ENCODE measurements at places on chromosomes 3 and 15.

DNA sequence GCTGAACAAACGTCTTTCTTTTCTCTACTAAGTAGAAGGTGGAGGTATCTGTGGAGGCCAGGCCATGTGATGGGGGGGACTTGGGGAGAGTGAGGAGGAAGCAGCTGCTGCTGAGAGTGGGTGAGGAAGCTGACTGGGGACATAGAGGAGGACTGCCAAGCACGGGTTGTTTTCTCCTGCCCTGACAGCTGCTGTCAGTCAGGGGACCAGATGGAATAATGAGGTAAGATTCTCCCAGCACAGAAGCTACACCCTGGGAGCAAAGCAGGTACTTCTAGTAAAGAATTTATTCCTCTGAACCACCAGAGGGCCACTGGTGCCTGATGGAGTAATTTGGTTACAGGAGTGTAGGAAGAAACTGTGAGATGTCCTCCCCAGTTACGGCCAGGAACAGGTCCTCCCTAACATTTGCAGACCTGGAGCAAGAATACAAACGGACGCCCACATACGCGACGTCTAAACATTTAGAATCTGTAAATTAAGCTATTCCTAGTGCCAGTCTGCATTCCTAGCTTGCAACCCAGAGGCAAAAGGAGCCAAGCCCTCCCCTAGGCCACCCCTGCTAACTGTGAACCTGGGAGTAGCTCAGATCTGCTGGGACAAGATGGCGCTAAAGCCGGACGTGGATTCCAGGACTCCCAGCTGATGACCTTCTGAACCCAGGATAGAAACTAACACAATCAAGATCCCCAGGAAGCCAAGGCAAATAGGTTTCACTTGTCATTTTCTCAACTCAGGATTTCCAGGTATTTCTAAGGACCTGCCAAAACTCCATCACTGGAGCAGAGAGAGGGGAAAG lies 14.8 kb downstream of the CRYGS start:
- peak; percentile 25 for DNase-seq

- DNase-seq, result no peak
Observed at GRCh38 chr3:23325466-23326065, 122.4 kb downstream of the UBE2E2 start.

GRCh38 chr15:70083418-70083817 lies 14.3 kb downstream of the TLE3 start:
- DNase-seq, result no peak

DNA sequence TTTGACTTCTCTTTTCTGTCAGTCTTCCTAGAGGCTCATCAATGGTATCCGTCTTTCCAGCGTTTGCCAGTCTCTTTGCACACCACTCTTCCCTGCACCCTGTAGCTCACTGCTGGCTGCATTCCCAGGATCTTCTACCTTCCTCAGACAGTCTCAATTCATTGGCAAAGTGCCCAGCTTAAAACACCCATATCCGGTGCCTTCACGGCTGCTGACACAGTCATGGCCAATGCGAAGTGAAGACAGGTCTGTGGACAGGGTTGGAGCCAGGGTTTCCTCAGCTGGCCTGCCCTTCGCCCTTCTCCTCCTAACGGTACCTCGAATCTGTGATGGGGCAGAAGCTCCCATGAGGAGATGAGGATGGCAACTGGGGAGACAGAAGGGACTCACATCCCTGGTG lies 36.1 kb downstream of the PTH1R start:
- DNase-seq, result no peak

DNA sequence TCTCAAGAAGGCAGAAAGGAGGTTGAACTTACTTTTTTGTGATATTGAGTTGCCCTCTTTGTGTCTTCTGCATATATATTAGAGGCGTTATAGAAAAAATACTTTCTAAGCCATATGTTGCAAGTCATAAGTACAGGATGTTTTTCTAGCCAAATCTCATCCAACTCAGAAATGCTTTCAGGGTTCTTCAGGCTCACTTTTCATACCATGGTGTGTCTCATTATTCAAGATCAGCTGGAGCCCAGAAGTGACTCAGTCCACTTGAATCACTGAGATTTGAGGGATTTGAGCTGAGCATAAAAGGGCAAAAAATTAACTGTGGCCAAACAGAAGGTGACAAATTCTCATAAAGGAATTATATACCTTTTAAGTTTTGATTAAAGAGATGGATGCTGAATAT lies 157.3 kb downstream of the WNT5A start:
- DNase-seq, result no peak

DNA sequence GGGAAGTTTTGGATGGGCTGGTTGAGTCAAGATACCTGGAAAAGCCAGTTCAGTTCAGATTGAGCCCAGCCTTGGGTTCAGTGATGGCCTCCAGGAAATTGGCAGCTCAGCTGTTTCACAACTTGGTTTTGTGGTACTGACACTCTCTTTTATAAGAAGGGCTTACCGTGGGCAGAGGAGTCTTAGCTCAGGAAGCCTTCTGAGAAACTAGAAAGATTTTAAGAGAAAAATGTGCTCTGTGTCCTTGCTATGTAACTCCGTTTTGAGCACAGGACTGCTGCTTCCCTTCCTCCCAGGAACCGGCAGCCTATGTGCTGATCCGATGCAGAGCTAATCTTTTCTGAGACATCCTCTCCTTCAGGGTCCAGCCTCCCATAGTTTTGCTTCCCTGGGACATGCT lies 46.6 kb upstream of the RASGRP1 start:
- DNase-seq, result no peak

GRCh38 chr3:196202516-196202970 lies 8.7 kb downstream of the ZDHHC19 start:
- DNase-seq, result no peak

DNA sequence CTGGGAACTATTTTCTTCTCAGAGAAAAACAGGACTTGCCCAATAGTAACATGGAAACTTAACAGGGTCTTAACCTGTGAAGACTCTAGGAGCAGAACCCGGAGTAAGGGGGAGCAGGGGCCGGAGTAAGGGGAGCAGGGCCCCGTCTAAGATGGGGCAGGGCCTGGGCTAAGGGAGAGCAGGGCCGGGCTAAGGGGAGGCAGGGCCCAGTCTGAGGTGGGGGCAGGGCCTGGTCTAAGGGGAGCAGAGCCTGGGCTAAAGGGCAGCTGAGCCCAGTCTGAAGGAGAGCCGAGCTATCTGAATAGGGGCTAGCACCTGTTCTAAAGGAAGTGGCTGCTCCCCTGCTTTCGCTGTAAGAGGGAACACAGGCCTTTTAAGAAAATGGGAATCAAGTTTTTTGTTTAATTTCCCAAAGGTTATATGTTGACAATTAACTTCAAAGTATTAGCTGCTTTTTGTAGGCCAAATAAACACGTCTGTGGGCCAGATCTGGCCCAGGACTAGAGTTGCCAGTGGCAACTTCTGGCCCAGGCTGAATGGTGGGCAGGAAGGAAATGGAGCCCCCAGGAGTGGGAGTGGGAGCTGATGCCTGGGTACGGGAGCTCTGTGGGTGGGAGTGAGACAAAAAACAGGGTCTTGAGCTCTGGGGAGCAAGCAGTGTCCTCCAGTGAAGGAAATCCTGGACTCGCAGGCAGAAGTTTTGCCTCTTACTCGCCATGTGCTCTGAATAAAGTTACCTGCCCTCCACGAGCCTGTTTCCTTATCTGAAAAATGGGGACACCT lies 32.5 kb downstream of the CSPG4 start:
- DNase-seq, result no peak

DNA sequence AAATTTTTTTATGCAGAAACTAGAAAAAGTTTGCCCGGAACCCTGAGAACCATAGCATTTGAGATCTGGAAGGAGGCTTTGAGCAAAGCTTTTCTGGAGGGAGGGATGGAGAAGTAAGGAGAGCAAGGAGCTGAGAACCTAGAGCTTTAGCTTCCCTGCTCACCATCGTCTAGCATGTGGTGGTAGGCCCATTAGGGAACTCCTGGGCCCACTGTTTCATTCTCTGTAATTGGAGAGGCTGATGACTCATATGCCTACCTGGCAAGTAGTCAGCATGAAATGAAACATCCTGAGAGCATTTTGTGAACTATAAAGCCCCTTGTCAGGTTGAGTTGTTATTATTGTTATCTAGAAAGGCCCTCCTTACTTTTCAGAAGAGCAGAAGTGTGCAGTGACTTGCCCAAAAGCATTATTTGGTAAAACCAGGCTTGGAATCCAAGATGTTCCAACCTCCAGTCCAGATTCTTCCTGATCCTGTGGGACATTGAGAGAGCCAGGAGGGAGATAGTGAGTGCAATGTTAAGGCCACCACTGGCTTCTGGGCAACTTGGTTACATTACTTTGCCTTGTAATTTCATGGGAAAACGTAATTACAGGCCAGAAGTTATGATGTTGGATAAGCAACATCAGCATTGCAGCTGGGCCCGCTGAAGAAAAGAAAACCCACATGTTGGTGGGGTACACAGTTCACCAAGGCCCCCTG lies 104.5 kb upstream of the BFSP2 start:
- DNase-seq, result no peak

DNA sequence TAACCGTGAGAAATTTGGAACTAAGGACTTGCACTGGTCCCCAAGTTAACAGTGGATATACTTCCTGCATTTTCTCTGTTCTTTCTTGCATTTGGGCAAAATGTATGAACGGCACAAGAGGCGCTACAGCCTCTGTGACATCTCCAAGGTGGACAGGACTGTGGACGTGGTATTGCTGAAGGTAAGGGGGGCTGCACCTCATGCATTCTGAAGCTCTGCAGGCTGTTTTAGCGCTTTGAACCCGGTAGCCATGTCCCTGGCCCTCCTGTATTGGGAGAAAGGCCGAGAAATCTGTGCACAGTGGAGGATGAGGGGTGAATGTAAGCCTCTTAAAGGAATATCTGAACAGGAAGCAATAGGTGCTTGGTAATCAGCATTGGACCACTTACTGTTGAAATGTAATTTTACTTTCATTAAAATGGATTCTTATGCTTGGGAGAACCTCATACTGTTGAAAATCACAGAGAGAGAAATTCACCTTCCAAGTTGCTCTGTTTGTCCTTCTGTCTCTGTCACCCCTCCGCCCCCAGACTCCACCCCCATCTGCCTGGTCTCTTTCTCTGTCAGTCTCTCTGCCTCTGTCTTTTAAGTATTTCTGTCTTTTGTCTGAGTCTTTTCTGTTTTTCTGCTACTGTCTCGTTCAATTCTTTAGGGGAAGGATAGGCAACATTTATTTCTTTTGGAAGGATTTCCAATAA lies 174.6 kb downstream of the KLHL25 start:
- no peak for DNase-seq

GRCh38 chr3:187212705-187213104 lies 15.4 kb downstream of the RTP1 start:
- no peak for DNase-seq

DNA sequence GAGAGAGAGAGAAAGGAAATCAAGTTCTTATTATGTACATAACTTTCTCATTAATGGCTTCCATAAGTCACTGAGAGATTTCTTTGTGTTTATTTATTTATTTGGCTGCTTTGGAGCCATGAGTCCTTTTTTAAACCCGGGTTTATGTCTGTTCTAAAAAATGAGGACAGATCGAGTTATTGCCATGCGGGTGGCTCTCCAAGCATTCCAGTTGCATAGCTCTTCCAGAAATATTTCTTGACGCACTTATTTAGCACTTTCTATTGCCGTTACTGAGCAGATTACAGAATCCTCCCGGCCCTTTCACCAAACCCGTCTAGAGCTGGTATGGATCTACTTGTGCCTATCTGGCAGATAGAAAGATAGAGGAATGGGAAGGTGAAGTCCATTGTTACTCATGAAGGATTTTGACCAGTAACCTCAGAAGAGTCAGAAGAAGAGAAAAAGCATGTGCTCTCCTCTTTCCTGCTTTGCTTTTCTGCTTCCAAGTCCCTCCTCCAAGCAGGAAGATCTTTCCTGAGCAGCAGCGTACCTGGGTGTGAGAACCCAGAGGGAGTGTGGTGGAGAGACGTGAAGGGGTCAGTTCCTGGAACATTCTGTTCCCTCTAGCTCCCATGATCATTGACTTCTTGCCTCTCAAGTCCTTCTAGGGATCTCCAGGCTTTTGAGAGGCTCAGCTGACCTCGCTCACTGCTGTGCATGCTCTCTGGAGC lies 112.8 kb downstream of the LPP start:
- no peak for DNase-seq

DNA sequence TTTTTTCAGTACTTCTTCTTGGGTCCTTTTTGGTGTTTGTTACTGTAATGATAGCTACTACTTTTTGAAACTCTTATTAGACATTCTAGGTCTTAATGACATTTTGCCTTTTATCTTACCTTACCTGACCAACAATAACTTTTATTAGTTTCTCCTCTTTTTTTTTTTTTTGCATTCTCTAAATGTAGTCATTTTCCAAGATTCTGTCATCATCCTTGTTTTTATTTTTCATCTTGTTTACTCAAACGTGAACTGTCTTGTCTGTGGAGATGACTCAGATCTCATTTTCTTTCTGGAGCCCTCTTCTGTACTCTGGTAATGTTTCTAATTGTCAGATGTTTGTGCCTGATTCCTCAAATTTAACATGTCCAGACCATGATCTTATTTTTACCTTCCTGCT lies 2.9 kb downstream of the ABHD5 start:
- DNase-seq, result no peak

- DNase-seq, result no peak
Observed at GRCh38 chr3:156050918-156051317, 69.5 kb upstream of the KCNAB1 start.

DNA sequence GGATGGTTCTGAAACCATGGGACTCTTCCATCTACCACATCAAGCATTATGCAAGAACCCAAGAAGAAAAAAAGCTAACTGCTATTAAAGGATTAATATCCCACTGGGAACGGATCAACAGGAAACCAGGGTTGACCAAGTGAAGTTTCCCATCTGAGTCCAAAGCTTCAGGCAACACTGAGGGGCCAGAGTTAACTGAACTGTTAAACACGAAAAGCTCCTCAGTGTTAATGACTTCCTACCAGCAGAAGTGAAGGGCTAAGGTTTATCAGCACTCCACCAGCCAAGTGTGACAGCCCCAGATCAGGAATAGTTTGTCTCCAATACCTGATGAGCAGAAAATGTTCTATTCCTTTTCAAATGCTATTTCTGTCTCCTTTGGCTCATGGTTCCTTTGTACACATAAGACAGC lies 36.7 kb downstream of the PTPN9 start:
- DNase-seq, result no peak

DNA sequence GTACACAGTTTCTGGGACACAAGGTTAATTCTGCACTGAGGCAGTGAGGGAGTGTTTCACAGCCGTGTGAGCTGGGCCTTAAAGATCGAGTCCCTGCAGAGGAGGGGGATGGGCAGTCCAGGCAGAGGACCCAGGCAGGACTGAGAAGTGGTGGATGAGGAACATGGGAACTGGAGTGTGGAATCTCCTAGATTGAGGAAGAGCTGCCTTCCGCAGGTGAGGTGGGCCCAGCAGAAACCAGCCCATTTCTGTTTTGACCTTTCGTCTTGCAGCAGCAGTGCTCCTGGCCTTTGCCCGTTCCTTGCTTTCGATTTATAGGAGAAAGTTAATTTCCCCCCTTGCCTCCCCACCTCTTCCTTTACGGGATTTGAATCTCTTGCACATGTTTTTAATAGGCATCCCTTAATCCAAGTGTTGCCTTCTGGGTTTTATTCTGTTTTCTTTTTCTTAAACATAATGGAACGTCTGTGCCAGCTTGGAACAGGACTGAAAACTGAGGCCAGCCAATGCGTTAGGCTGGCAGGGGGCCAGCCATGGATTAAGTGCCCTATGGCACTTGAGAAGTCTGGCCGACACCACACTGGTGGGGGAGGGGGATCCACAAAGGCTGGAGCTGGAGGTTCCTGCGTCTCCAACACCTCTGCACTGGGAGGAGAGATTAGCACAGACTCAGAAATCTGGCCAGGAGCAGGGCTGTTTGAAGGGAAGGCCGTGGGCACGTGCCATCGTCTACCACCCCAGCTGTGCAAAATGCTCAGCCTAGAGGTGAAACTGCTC lies 78.1 kb downstream of the AAGAB start:
- DNase-seq, result no peak

- peak; percentile 75 for DNase-seq
Observed at GRCh38 chr3:69324362-69325025, 61.4 kb downstream of the FRMD4B start.
